ENCODE measurements at places on chromosomes 3 and 15.

- DNase-seq, result no peak
Observed at GRCh38 chr3:126551121-126551838, 7.5 kb downstream of the C3orf22 start.

DNA sequence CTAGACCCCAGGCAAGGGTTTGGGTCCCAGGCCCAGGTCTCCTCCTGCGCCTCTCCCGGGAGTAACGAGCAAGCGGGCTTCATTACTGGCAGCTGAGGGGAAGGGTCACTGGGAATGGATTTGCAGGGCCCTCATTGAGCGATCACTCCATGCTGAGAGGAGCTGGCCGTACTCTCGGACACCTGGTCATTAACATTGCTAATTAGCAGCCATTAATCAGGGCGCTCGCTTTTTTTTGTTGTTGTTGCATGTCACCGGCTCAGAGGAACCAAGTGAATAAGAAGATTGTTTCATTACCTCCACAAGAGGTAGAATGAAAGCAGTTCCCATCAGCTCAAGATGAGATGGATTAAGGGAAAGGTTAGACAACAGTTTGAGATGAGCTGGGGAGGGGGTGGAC lies 293.0 kb upstream of the ATP11B start:
- DNase-seq, result no peak

GRCh38 chr15:73388256-73388781 lies 19.6 kb upstream of the HCN4 start:
- DNase-seq, result no peak

DNA sequence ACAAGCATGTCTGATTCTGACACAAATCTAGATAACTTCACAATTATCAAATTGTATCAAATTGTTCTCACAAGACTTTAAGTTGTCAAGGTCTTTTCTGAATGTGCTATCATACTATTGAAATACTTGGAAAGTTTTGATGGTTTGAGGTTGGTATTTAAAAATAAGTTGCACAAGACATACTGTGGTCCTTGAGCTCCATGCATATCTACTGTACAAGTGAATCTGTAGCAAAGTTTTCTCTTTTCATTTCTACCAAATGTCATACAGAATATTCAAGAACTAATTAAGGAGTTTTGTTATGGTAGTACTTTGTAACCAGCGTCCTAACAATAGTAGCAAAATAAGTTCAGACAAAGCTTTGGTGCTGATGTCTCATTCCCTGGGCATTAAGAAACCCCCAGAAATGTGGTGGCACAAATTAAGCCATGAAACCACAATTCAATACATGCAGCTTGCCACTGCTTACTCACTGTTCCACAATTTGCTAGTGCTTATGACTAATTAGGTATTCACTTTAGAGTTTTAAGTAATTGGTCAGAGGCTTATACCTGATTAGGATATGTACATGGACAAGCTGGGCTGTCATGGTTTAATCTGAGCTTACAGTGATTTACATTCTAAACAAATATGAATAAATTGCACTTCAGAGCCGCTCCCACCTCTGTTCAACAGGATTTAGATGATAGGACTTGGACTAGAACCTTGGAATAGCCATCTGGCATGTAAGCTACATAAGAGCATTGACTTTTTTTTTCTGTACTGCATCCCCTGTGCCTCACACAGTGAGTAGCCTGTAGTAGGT lies 8.8 kb downstream of the TBC1D23 start:
- peak; percentile 63 for DNase-seq

GRCh38 chr3:63652066-63652725 lies at the start of gene SNTN:
Gene SNTN, plus strand, starts transcription at chr3:63652675. Its CDS starts 13 bp downstream, at chr3:63652688.
- DNase-seq, result no peak

DNA sequence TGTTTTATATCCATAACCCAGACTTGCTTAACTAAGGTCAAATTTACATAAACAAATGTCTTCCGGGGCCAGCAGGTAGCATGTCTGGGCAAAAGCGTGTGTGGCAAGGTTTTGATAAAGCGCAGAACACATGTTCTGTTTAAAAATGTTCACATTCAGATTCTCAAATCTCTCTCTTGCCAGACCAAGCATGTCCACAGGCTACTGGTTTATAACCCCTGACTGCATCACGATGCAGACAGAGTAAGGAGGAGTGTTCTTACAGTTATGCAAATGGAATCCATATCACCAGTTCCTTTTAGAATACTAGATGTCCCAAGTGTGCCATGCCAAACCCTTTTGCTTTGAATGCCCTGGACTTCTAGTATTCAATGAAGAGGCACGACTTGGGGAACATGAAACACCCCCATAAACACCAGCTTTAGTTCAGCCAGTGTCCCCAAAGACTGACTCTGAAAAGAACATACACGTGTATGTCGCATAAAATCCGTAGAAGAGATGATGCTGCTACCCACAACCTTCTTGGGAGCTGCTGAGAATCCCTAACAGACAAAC lies 412.0 kb downstream of the CNTN4 start:
- DNase-seq, result no peak

DNA sequence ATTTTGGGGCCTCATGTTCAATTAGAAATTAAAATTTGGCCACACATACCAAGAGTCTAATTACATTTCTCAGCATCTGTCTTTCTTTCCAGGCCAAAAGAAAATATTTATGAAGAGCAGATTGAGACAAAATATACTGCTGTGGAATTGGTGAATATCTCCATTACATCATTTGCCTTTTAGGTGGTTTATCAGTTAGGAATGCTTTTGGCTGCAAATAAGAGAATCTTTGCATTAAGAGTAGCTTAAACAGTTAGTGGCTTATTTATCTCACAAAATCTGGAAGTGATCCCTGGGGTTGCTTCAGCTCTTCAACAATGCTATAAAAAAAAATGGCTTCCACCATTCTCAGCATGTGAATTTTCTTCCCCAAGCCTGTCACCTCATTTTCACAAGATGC lies 308.7 kb downstream of the MAGI1 start:
- no peak for DNase-seq

GRCh38 chr3:104952146-104952972 lies 414.4 kb upstream of the ALCAM start:
- DNase-seq, result no peak

- DNase-seq, result no peak
Observed at GRCh38 chr3:108079043-108079442, 11.8 kb downstream of the CD47 start.

- no peak for DNase-seq
Observed at GRCh38 chr3:174016186-174016585, 618.6 kb downstream of the NLGN1 start.

- DNase-seq, result no peak
Observed at GRCh38 chr3:120854908-120855526, 53.0 kb upstream of the STXBP5L start.

GRCh38 chr3:107064405-107065060 lies 312.7 kb upstream of the CCDC54 start:
- DNase-seq, result peak; percentile 79

DNA sequence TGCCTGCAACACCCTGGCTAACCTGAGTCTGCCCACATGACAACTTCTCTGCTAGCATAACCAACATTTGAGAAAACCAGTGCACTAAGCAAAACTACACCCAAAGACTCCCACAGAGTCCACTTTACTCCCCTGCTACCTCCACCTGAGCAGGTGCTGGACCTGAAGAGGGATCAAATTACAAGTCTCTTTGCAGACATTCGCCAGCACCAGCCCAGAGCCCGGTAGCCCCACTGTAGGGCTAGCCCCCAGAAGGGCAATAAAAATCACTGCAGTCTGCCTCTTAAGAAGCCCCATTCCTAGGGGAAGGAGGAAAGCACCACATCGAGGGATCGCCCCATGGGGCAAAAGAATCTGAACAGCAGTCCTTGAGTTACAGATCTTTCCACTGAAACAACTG lies 472.2 kb downstream of the GRM7 start:
- no peak for DNase-seq

DNA sequence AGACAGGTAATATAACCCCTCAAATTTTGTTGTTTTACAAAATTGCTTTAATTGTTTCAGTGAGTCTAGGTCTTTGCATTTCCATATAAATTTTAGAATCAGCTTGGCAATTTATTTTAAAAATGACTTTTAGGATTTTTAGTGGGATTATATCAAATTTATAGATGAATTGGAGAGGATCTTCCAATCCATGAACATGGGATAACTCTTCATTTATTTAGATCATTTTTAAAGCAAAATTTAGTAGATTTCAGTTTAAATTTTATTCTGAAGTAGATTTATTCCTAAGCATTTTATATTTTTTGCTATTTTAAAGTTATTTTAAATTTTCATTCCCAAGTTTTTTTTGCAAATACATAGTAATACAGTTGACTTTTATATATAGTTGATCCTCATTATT lies 58.1 kb upstream of the THSD4 start:
- DNase-seq, result no peak

DNA sequence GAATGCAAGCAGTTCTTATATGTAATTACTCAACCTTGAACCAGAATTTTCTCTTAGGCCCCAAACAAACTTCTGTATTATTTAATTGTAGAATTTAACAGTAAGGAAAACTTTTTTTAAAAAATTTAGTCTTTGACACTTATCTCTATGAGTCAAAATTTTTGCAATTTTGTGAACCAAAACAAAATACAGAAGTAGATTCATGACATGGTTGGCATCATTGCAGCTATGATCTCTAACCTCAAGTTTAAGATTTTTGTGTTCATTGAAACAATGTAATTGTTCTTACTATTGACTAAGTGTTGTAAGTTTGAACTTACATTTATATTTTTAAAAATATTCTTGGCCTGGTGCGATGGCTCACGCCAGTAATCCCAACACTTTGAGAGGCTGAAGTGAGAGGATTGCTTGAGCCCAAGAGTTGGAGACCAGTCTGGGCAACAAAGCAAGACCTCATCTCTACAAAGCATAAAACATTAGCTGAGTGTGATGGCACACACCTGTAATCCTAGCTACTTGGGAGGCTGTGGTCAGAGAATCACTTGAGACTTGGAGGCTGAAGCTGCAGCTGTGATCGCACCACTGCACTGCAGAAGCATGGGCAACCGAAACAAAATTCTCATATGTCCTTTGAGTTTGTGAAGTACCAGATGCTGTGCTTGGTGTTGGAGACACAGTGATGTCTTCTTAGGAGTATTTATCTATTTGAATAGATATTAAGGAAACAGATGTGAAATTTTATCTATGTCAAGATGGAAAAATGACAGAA lies 39.7 kb downstream of the STT3B start:
- no peak for DNase-seq

DNA sequence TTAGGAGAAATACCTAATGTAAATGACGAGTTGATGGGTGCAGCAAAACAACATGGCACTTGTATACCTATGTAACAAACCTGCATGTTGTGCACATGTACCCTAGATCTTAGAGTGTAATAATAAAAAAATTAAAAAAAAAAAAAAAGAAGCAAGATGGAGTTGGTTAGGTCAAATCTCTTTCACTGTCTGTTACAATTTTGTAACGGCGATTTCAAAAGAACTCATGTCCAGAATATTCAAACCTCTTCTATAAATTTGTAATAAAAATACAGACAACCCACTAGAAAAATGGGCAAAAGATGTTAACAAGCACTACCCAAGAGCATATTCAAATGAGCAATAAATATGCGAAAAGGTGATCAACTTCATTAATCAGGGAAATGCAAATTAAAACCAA lies 5.1 kb upstream of the MTMR14 start:
- no peak for DNase-seq

DNA sequence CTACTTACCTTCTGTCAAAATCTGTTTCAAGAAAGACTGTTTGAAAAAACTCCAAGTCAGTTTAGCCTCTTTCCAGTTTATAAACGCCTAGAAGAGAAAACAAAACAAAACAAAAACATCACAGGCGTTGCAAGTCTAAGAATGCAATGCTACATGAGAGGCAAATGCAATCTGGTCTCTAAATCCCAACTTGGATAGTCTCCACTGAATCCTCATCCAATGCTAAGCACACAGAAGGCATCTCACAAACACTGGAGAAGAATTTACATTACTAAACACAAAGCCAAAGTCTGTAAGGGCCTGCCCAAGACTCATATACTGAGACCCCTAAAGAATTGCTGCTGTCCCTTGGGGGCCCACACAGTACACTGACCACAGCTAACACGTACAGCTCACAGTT lies 18.4 kb downstream of the RFT1 start:
- no peak for DNase-seq

DNA sequence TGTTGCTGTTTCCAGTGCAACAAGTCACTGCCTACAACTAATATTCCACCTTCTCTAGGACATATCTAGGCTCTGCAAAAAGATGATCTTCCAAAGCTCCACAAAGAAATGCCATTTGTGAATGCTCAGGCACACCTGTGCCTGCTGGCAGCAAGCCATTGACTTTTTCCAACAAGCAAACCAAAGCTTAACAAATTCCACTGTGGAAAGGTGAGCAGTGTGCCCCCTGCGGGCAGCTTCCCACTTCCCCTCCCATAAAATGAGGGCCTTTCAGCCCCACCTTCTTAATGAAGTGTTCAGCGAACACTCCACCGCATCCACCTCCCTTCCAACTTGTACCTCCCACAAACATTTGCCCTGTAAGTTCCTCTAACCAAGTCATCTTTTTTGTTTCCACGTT lies 157.5 kb upstream of the SLC24A5 start:
- DNase-seq, result no peak

DNA sequence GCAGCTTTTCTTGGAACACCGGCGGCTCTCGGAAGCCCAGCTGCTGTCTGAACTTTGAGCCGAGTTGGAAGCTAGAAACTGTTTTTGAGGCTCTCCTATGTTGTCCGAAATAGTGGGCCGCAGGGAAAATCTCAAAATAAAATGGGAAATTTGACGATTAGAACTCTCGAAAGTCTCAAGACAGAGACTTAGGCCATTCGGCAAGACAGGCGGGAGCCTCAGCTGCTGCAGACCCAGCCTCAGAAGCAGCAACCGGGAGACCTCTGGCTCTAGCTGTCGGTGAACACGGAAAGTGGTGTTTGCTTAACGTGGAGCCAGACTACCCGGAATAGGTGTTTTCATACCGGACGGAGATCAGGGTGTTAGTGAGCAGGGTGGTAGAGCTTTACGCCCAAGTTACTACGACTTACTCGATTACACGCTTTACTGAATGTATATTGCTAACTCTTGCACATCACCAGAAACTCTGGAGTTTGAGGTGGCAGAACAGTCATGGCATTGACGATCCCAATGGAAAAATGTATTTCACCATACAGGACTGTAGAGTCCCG lies 357 bp upstream of the MAN2C1 start:
- DNase-seq, result peak; percentile 32

DNA sequence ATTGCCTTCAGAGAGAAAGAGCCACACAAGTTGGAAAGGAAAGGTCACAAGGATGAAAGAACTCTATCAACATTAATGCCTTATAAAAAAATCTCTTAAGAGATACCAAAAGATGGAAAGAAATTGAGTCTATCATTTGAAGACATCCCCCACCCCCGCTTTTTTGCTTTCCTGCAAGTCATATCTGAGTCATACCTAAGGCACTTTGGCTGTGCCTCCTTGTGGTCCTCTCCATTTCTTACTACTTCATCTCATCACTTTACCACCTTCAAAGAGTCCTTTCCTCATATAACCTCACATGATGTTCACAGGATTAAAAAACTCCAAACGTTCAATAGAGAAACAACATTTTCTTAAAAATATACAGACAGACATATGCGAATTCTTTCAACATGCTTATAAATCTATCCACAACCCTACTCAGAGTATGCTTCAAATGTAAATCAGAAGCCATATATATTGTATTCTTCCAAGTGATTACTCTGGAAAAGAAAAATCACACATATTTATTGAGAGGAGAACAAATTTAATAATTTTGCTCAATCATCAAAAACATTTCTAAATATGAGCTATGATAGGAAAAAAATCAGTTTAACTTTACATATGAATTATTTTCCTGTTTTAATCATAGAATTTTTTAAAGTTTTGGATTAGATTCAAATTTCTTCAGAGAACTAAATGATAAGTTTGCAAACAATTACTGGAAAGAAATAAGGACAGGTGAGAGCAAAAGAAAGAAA lies 1003.9 kb upstream of the CFAP20DC start:
- peak; percentile 75 for DNase-seq

Measured in activated CD8-positive, alpha-beta T cell treated with anti-CD3 and anti-CD28 coated beads for 36 hours (primary cell).